ENCODE measurements at places on chromosomes 2 and 18. TPM values are rescaled to one million over a fixed set of nuclear protein-coding genes. Genes with fewer than 3 reads are reported as not detected.
A peak's percentile ranks its signal among the peaks of the same experiment; 100 is the strongest.

DNA sequence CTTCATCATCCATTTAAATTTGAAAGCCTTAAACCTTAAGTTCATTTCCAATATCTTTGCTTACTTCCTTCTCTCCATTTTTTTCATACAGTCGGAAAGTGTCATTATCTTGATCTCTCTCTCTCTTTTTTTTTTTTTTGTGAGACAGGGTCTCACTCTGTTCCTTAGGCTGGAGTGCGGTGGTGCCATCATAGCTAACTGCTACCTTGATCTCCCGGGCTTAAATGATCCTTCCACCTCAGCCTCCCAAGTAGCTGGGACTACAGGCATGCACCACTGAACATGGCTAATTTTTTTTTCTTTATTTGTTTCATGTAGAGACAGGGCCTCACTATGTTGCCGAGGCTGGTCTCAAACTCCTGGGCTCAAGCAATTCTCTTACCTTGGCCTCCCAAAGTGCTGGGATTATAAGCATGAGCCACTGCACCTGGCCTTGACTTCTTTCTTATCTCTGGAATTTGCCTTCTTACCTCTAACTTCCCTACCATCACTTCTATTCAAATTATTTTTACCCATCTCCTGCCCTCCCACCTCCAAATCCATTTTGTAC lies 222.2 kb downstream of the MYCN start:
- H3K4me3 ChIP-seq, result no peak overlapping the region
- H3K27ac ChIP-seq, result no peak overlapping the region
- H3K4me1 ChIP-seq, result peaks cover 21% of the 10 kb centered on the region
- H3K27me3 ChIP-seq, result no peaks in the 10 kb centered on the region

DSEL gene
- total RNA-seq, result 7.1 TPM

DNA sequence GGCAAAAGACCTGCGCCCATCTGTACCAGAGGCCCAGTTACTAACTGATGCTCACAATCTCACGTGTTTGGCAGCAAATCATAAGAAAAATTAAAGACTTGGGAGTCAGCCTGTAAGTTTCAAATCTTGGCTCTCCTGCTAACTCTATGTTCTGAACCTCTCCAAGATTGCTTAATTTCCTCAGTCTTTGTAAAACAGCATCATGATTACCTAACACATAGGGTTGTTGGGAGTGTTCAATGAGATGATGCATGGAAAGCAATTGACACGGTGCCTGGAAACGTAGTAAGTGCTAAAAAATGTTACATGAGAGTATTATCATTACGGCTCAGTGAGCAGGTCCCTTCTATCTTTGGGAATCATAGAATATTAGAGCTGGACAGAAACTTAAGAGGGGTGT lies 497.6 kb upstream of the TCF4 start:
- no peaks in the 10 kb centered on the region for H3K27me3 ChIP-seq
- no peaks in the 10 kb centered on the region for H3K36me3 ChIP-seq
- H3K4me3 ChIP-seq, result no peak overlapping the region
- H3K4me1 ChIP-seq, result peaks cover 10% of the 10 kb centered on the region

RIOK3 gene
- total RNA-seq, result 77.5 TPM

DNA sequence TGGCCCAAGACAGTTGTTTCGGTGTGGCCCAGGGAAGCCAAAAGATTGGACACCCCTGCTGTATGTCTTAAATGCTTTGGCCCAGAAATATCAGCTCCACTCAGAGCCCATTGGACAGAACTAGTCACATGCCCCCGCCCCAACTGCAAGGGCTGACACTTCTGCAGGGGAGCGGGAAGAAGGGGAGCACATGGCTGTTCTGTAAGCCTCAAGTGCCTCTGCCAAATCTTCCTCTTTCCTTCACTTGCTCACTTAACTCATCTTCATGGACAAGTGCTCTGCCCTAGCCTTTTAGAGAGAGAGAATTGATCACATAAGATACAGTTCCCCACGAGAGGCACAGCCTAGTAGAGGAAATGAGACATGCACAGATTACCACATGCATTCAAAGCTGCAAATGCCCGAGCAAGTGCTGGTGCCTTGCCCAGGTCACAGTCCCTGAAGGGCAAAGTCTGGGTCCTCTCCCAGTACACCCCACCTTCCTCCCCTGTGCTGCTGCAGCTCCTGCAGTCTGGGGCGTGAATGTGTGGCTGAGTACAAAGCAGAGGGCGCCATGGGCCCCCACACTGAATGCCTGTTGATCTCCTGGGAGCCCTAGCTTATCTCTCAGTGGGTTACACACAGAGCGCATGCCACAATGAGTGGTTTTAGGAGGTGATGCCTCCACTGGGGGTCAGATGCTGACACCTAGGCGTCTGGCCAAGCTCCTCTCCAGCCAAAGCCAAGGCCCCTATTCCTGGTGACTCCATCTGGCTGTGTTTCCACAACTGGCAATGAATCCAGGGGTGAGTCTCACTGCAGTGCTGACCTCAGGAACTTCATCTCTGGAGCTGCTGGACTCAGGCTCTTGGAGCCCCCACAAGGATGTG lies 135.3 kb downstream of the CTIF start:
- no peak overlapping the region for H3K4me3 ChIP-seq
- H3K27ac ChIP-seq, result no peak overlapping the region
- DNase-seq, result no peak

MROH2A gene
- total RNA-seq, result not detected

DNA sequence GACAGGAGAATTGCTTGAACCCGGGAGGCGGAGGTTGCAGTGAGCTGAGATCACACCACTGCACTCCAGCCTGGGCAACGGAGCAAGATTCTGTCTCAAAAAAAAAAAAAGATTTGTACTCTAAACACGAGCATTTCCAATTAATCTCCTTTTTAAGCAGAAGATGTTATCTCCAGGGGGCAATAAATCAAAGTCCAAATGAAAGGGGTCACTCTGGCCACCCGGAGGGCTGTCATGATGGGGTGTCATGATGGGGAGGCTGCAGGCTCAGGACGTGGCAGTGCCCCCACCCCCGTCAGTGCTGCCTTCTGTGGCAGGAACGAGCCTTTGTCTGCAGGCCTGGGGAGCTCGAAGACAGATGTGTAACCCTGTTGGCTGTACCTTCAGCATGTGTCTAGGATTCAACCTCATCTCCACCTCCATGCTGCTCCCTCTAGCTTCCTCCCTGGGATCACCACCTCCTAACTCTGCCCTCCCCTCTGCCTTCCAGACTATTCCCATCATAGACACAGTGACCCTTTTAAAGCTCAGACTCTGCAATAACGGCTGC lies 76.9 kb upstream of the YWHAQ start:
- H3K36me3 ChIP-seq, result no peaks in the 10 kb centered on the region
- no peak for DNase-seq
- no peak overlapping the region for H3K4me3 ChIP-seq
- H3K27ac ChIP-seq, result no peak overlapping the region

DNA sequence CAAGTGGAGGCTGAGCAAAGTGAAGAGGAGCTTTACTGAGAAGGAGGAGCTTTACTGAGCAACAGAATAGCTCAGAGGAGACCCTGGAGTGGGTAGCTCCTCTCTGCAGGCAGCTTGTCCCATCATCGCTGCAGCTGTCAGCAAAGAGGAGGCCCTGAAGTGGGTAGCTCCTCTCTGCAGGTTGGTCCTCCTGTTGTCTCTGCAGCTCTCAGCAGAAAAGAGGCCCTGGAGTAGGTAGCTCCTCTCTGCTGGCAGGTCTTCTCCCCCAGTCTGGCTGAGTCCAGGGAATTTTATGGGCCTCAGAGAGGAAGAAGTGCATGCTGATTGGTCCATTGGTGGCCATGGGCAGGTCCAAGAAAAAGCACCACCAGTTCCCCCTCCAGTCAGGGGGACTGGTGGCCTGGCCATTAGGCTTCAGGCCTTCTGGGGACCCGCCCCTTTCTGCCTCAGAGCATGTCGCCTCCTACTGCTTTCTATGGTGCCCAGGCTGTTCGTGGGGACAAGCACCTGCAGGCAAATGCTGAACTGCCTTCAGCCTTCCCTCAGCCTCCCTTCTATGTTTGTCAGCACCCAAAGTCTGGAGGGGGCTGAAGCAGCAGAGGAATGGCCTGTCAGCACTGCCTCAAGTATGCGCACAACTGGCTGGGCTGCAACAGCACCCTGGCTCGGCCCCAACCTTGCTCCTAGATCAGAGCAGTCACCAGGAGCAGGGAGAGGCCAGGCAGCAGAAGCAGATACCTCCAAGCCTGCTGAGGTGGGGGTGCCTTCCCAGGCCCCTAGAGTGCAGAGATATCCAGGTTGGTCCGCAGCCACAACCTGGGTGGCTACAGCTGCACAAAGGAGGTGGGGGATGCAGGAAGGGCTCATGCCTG lies 5.9 kb downstream of the ZSCAN30 start:
- H3K27ac ChIP-seq, result no peak overlapping the region
- no peak for DNase-seq
- H3K4me3 ChIP-seq, result no peak overlapping the region
- H3K4me1 ChIP-seq, result peaks cover 1% of the 10 kb centered on the region
- H3K27me3 ChIP-seq, result no peaks in the 10 kb centered on the region

GRCh38 chr2:170462433-170463205 lies 252.5 kb upstream of the SP5 start:
- peaks cover 16% of the 10 kb centered on the region for H3K4me1 ChIP-seq
- H3K36me3 ChIP-seq, result no peaks in the 10 kb centered on the region
- H3K27me3 ChIP-seq, result no peaks in the 10 kb centered on the region
- no peak overlapping the region for H3K4me3 ChIP-seq
- no peak for DNase-seq

RAMP1 gene
- total RNA-seq, result not detected

CDH19 gene
- total RNA-seq, result not detected

GRCh38 chr18:60311676-60312360 lies 60.8 kb downstream of the MC4R start:
- H3K4me1 ChIP-seq, result no peaks in the 10 kb centered on the region
- no peak overlapping the region for H3K27ac ChIP-seq
- H3K36me3 ChIP-seq, result no peaks in the 10 kb centered on the region
- DNase-seq, result no peak
- no peaks in the 10 kb centered on the region for H3K27me3 ChIP-seq
- H3K4me3 ChIP-seq, result no peak overlapping the region

GRCh38 chr2:184316921-184317320 lies 281.4 kb upstream of the ZNF804A start:
- H3K27me3 ChIP-seq, result no peaks in the 10 kb centered on the region
- H3K36me3 ChIP-seq, result no peaks in the 10 kb centered on the region
- no peak overlapping the region for H3K27ac ChIP-seq
- DNase-seq, result no peak
- H3K4me1 ChIP-seq, result no peaks in the 10 kb centered on the region

RNF152 gene
- 23.0 TPM for total RNA-seq

- no peak overlapping the region for H3K4me3 ChIP-seq
- no peak for DNase-seq
- no peaks in the 10 kb centered on the region for H3K4me1 ChIP-seq
- H3K36me3 ChIP-seq, result no peaks in the 10 kb centered on the region
- H3K27me3 ChIP-seq, result no peaks in the 10 kb centered on the region
These were observed 396.6 kb upstream of the TRIB2 start for GRCh38 chr2:12320027-12320734.

DNA sequence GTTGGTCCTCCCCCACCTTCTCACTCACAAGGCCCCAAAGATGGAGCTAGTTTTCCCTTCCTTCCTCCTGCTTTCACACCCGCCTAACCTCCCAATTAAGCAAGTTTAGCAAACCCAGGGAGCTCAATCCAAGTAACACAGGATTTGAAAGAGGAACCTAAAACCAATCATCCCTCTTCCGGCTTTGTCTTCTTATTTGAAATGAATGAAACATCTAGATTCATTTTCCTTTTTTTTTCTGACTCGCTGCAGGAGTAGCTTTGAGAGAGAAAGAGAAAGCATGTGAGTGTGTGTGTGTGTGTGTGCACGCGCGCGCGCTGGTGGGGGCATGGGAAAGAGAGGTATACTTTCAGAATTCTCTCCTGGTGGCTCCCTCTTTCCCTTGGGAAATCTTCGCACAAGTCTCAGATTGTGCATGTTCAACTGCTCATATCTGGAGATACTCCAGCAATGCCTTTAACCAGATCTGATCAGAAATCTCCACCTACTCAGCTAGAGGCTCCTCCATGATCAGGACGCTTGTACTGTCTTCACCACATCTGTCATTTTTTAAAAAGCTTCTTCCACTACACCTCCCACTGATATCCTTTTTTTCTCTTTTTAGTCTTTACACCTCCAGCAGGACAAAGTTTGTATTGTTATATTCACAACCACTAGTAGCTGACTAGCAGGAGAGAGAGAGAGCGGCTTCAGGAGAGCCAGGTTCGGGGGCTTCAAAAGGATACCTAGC lies 1.7 kb downstream of the SLC8A1 start:
- DNase-seq, result peak; percentile 22
- H3K27ac ChIP-seq, result no peak overlapping the region
- H3K27me3 ChIP-seq, result peaks cover 55% of the 10 kb centered on the region
- H3K4me1 ChIP-seq, result peaks cover 12% of the 10 kb centered on the region
- peak overlapping the region; percentile 57 for H3K4me3 ChIP-seq
- no peaks in the 10 kb centered on the region for H3K36me3 ChIP-seq

POU3F3 gene
- total RNA-seq, result not detected

DNA sequence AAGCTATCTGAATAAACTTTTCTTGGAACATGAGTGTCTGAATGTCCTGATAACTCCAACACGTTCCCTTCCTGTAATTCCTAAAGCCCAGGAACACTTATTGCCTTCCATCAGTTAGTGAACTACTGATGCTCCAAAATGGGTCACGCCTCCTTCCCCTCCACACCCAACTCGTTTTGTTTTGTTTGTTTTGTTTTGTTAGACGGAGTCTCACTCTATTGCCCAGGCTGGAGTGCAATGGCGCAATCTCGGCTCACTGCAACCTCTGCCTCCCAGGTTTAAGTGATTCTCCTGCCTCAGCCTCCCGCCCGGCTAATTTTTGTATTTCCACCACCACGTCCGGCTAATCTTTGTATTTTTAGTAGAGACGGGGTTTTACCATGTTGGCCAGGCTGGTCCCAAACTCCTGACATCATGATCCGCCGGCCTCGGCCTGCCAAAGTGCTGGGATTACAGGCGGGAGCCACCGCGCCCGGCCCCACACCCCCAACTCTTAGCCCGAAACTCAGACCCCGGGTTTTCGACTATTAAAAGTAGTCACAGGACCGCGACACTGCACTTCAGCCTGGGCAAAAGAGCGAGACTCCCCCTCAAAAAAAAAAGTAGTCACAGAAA lies 774 bp downstream of the IER3IP1 start:
- no peaks in the 10 kb centered on the region for H3K36me3 ChIP-seq
- H3K27me3 ChIP-seq, result no peaks in the 10 kb centered on the region
- peak; percentile 38 for DNase-seq
- no peak overlapping the region for H3K27ac ChIP-seq
- H3K4me1 ChIP-seq, result peaks cover 8% of the 10 kb centered on the region
